Glutamatergic neuron (in vitro differentiated cells): ENCODE measurements at places on chromosomes 1 and 21.

- DNase-seq, result peak; percentile 43
Observed at GRCh38 chr1:11355559-11356475, 82.8 kb downstream of the UBIAD1 start.

DNA sequence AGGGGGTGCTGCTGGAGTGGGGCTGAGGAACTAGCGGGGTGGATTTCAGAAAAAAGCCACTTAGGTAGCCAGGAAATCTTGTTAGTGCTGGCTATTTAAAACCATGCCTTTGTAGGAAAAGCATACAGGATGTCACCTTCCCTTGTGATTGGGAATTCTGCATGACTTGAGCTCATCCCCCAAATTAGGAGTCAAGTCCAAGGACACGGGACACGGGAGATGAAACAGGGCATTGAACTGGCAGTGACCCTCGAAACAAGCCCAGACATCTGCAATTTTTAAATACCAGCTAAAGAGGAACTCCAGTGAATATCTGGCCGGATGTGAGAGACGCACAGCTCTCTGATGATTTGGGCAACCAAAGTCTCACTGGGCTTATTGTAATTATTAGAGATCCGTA is 32.8 kb downstream of the C2CD2 start:
- no peak for DNase-seq

GRCh38 chr1:12179111-12179519 is 12.3 kb downstream of the TNFRSF1B start:
- DNase-seq, result no peak

GRCh38 chr1:118246646-118247045 is 61.6 kb upstream of the SPAG17 start:
- no peak for DNase-seq

DNA sequence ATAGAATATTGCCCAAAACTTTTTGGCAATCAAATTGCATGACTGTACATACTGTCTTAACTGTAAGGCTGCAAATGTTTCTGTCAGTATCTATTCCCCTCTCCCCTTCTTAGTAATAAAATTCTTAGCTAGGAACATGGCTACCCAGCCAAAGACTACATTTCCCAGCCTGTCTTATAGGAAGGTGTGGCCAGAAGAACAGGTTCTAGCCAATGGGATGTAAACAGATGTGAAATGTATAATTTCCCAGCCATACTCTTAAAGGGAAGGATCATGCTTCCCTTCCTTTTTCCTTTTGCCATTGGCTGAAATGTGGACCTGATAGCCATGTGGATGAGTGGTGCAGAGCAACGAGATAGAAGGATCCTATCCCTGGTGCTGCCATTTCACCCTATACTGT is 7.0 kb upstream of the HIVEP3 start:
- DNase-seq, result no peak

- no peak for DNase-seq
Observed at GRCh38 chr1:158026651-158027050, 33.2 kb downstream of the KIRREL1 start.

DNA sequence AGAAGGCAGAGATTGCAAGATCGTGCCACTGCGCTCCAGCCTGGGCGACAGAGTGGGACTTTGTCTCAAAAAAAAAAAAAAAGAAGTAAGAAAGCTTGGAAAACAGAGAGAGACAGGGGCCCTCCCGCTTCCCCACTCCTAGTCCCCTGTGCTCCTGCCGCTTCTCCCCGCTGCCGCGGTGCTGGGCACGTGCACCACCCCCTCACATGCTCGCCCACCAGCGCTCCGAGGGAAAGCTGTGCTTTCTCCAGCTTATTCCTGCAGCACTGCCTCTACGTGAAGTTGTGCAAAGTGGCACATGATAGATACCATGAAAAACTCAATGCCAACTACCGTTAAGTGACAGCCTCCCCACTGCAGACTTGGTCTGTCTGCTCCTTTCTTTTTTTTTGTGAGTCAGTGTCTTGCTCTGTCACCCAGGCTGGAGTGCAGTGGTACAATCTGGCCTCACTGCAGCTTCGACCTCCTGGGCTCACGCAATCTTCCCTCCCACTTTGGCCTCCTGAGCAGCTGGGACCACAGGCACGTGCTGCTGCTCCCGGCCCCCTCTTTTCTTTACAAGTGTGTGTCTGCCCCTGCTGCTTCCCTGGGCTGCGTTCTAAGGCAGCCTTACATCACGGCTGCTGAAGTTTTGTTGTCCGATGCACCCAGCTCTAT is 15.4 kb downstream of the SLX9 start:
- DNase-seq, result peak; percentile 59

- no peak for DNase-seq
Observed at GRCh38 chr1:93614541-93614940, 67.1 kb downstream of the BCAR3 start.
